Activated CD8-positive, alpha-beta memory T cell treated with anti-CD3 and anti-CD28 coated beads, Interleukin-2, amount 10 ng/mL, durations not matched to agents 7 days and 5 days (primary cell): ENCODE measurements at places on chromosomes 16 and 17.

GRCh38 chr16:21703156-21703555 lies 39.4 kb downstream of the OTOA start:
- DNase-seq = no peak

DNA sequence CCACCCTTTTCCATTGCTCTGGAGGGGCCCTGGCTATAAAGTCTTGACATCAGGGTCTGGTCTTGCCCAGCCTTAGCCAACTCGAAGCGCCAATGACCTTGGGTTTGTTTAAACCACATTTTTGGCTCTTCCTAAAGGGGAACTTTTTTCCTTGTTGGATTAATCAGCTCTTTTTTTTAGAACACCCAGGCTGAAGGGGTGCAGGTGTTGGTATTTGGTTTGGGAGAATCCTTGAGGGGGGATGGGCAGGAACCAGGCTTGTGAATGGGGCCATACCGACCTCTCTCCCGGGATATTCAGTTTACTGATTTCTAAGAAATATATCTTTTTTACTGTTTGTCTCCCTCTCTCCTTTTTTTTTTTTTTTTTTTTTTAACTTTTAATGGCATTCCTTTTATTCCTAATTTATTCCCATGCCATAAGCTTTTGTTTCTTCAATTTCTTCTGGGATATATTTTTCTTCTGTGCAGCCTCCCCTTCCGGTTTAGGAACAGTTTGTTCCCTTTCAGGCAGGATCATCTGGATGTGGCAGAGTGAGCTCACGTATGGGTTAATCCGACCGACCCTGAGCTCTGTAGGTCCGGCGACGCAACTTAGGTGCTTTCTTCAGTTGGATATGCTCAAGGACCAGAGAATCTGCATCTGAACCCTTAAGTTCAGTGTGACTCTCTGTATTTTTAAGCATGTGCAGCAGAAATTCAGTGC lies 129.5 kb downstream of the ABCC6 start:
- no peak for DNase-seq

DNA sequence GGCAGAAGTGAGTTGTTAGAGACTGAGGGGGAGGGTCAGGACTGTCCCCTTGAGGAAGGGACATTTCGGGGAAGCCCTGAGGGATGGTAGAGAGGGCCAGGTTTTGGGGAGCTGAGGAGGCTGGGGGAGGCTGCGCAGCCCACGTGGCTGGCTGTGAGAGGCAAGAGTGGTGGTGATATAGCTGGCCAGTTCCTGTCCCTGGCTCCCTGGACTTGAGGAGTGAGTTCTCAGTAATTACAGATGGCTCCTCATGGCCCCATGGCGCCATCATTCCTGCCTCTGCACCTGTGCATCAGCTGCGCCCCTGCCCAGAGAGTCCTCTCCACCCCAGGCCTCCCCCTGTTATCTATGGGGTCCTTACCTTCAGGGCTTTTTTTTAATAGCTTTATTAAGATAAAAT lies 30.3 kb downstream of the MPRIP start:
- no peak for DNase-seq

- DNase-seq = no peak
Observed at GRCh38 chr16:49640581-49640980, 215.3 kb downstream of the ZNF423 start.

- DNase-seq = no peak
Observed at GRCh38 chr17:29089601-29090044, 46.7 kb downstream of the PIPOX start.

DNA sequence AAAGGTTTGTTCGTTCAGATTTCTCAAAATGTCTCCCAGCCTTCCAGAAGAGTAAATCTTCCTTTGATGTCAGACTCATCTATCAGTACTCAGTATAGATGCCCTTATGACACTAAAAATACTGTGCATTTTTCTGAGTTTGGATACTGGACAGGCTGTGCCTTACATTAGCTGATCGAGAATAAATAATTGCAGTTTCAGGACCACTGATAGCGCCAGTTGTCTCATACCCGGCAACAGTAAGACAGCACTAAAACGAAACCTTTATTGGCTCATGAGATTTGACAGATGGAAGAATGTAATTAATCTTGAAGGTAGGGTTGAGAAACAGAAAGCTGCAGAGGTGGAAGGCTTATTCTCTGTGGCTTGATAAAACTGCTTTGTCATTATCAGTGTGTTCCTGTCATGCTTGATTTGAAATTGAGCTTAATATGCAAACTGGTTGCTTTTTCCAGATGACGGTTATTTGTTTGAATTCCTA lies 1.2 kb downstream of the ATP6V0A1 start:
- peak; percentile 43 for DNase-seq

GRCh38 chr16:8718851-8719680 lies 44.6 kb downstream of the ABAT start:
- DNase-seq = no peak

DNA sequence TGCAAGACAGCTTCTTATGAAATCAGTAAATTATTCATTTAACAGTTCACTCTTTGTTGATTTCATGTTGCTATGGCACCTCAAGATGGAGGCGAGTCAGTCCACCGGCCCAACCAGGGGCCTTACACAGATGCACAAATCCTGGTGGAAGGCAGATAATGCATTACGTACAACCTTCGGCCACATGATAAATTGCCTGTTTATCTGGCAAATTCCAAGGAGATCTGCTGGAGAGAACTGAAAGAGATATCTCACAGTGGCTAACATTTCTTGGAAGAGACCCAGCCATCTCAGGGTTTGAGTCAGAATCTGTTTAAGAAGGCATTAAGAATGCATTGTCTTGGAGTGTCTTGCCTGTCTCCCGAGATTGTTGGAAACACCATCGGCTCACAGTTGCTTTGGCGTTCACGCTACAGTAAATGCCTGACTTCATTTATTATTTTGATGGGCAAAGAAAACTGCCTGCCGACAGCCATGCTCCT lies 225.6 kb downstream of the MSI2 start:
- DNase-seq = no peak

DNA sequence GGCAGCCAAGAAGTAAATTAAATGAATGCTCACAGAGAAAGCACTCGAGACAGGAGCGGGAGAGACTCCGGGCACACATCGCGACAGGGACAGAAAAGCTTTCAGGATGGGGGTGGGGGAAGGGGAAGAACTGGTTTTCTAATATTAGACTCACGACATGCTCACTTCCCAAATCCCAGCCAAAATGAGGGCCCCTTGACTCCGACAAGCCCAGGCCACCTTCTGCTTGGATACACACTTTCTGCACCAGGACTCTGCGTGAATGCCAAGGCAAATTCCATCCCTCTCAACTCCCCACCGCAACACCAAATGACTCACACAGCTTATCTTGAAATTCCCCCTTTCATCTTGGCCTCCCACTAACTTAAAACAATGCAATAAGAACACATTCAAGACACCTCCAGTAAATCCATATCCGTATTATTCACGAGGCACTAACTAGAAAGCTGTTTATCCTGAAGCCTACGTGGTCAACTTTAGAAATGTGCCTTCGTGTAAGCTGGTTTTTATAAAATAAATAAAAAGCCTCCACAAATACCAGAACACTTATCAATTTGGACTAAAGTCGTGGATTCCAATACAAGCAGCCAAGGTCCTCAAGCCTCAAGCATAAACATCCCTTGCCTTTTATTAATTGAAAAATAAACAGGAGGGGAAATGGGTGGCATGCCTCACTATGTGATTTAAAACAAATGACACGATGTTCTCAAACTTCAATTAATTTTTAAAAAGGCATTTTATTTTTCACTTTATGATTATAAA lies 46.1 kb downstream of the NXN start:
- no peak for DNase-seq

DNA sequence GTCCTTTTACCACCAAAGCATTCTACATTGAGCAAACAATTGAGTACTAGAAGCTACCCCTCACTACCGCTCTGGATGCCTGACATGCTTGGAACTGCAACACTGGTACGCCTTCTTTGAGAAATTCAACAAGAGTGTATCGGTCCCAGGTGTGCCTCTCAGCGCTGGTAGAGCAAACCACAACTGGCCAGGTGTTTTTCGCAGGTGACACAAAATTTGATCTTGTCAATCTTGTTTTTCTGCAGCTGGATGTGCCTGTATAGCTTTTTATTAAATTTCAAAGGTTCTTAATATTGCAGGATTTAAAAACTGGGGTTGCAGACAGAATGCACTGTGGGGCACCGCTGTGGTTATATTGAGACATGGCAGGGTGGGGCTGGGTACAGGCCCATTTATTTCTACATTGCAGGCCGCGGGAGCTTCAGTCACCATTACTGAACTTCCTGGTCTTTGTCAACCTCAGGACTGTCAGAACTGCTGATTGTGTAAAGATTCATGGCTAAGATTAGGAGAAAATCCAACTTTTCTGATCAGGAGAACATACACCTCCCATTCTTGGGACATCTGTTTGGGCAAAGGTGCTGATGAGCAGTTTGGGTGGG lies 4.5 kb upstream of the SNX20 start:
- no peak for DNase-seq

- DNase-seq = no peak
Observed at GRCh38 chr16:52114379-52114778, 432.6 kb downstream of the TOX3 start.

GRCh38 chr16:22670044-22670536 lies 143.9 kb upstream of the HS3ST2 start:
- DNase-seq = peak; percentile 26

DNA sequence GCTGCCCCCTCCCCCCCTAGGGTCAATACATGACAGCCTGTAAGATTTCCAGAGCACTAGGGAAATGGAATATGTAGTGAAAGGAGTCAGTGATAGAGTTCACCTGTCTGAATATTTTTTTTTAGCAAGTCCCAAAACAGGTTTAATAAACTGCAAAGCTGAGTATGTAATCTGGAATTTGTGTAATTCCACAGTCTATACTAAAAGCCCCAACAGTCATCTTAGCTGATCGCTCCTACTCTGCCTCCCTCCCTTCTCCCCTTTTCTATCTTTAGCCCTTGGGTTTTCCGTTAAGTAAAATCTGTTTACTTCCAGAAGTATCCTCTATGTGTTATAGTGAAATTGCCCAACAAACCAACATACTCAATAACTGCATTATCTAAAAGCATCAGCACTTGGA lies 3.5 kb downstream of the CDH13 start:
- no peak for DNase-seq

- DNase-seq = no peak
Observed at GRCh38 chr17:38327936-38328335, 15.8 kb downstream of the GPR179 start.

DNA sequence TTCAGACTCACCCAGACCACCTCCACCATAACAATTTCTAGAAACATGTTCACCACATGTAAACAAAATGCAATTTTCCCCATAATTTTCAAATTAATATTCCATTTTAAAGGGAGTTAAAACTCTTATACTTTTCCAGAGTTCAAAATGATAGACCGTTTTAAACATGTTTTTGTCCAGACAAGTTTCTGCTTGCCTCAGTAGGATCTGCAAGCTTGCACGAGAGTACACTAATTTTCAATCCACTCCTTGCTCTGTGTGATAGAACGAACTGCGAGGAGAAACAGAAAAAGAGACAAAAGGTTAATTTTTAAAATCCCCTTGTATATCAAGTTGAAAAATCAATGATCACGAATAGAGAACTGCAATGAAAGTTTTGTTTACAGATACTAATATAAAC lies 7.1 kb downstream of the FAHD1 start:
- no peak for DNase-seq

DNA sequence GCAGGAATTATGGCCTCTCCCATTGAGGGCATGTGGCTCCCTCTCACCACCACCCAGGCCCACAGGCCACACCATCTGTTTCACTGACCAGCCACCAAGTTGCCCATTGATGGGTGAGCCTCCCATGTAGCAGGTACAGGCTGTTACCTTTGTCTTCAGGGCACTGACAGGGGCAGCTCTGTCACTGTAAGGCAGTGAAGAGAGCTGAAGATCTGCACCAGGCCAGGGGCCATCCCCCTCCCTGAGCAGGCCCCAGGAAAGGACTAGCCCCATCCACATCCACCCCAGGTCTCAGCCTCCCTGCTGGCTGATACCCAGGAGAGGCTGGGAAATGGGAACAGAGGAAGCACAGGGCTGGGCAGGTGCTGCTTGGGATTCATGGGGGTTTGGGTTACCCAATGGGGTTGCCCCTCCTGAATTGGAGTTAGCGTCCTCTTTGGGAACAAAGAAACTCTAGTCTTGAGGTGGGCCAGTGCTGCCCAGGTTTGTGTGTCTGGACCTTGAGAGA lies 1691.4 kb downstream of the TP53TG3F start:
- no peak for DNase-seq

DNA sequence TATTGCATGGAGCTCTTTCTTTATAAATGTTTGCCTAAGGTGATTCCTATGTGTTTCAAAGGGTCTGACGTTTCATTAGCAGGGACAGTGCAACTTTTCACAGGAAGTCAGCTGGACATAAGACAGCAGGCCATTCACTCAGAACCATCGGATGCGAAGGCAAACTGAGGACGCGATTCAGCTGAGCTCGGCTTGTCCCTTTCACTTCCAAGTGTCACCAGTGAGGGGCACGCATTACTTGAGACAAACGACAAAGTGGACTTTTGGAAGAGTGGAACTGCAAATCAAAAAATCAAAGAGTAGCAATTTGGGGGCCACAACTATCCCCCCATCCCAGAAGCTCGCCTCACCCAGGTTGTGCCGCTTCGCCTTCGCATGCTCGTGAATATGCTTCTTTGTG lies 14.6 kb downstream of the USP22 start:
- no peak for DNase-seq

DNA sequence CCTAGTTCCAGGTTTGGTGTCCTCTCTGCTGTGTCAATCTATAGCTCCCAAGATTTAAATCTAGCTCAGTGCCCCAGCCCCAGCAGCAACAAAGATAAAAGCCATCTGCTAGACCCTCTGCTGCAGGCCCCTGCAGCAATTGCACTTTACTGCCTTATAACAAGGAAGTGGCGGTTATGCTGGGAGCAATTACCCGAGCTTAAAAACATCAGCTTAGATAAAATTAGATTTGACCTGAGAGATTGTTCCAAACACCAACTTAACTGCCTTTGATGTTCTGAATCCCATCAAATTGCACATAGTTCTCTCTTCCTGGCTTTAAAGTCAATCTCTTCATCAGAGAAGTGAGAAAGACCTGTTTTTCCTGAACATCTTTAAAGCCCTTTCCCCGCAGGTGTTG lies 62.4 kb upstream of the SHISA6 start:
- DNase-seq = no peak

GRCh38 chr17:67628580-67629013 lies 89.1 kb upstream of the NOL11 start:
- DNase-seq = no peak

- DNase-seq = no peak
Observed at GRCh38 chr17:48612854-48613691, 2.0 kb downstream of the HOXB8 start.

DNA sequence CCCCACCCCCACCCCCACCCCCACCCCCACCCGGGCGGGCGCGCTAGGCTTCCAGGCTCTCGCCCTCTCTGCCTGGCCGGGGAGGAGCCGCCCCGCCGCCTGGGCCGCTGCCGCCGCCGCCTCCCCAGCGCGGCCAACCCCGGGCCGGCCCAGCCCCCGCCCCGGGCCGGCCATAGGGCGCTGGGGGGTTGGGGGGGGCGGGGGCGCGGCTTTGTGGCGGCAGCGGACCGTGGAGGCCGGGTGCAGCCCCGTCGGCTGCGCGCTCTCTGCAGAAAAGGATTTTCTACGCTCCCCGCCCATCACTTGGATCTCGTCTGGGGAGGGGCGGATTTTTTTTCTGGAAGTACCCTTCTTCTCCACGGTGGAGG lies 230.9 kb downstream of the MRTFB start:
- no peak for DNase-seq
